ENCODE measurements at places on chromosomes 7 and 10.

- DNase-seq, result no peak
Observed at GRCh38 chr10:21751341-21752310, 217.6 kb downstream of the MLLT10 start.

- no peak for DNase-seq
Observed at GRCh38 chr10:102593074-102593803, 51.0 kb upstream of the TRIM8 start.

DNA sequence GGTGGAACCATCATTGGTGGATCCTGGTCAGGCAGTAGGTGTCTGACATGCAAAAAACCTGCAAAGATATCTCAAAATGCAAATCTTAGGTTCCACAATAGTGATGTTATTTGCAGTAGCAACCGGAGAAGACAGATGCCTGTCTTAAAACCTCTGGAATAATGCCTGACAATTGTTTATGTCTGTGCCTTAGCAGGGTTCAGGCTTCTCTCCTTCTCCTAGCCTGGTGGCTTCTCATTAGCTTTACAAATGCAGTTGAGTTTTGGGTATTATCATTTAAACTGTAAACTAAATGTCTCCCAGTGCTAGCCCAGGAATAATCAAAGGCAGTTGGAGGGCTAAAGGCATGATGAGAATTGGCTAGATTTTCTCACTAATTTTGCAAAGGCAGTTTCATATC, 146.3 kb upstream of the NRG3 start:
- DNase-seq, result no peak

GRCh38 chr7:158943234-158943633, 86.9 kb downstream of the DYNC2I1 start:
- DNase-seq, result no peak

- DNase-seq, result no peak
Observed at GRCh38 chr10:36638462-36639155, 486.8 kb upstream of the ANKRD30A start.

DNA sequence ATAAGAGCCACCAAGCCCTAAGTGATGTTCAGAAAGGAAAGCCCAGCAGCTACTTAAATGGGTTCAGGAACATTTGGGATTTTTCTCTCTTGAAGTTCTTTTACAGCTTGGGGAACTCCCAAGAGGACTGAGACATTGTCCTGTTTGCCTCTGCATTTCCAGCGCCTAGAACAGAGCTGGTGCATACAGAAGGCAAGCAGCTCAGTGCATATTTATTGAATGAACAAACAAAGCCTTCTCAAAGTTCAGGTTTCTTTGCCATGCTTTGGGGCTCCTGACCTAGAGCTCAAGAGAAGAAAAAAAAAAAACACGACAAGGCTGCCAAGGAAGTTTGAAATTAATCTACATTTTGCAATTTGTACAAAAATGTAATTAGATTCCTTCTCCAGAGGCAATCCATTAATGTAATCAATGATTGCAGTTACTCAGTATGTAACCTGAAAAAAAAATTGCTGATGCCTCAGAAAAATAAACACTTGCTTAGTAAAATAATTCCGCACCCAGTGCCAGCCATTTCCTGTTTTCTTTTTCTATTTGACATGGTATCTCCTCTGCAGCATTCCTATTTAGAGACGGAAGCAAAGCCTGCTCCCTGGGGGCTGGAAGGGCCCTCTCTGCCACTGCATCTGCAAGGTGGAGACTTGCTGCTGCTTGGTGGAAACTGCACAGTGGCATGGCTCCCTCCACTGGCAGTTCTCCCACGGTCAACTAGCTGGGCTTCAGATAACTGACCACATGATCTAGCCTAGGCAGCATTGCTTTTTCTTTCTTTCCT, 157.3 kb downstream of the TMEM178B start:
- no peak for DNase-seq

DNA sequence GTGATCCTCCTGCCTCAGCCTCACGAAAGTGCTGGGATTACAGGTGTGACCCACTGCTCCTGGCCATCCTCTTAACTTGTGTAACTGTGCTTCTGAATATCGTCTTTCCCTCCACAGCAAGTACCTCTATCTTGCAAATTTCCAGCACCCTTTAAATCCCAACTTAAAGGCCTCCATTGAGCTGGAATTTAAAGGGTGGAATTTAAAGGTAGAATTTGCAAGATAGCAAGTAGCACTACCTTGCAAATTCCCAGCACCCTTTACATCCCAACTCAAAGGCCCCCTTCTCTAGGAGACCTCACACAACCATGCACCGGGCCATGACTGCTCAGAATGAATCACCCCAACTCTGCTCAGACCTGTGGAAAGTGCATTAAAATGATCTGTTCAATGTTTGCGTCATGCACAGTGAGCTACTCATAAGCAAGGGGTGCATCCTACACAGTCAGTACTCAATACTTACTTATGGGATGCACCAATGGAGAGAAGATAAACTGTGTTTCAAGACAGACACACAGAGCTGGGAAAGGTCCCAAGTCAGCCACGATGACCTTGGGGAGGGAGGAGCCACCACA, 17.8 kb upstream of the SDK1 start:
- DNase-seq, result no peak

DNA sequence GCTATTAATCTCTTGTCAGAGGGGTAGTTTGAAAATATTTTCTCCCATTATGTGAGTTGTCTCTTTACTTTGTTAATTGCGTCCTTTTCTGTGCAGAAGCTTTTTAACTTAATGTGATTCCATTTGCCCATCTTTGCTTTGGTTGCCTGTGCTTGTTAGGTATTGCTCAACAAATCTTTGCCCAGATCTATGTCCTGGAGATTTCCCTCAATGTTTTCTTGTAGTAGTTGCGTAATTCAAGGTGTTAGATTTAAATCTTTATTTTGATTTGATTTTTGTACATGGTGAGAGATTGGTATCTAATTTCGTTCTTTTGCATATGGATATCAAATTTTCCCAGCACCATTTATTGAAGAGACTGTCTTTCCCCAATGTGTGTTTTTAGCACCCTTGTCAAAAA, 567.2 kb downstream of the DNAJB9 start:
- no peak for DNase-seq

DNA sequence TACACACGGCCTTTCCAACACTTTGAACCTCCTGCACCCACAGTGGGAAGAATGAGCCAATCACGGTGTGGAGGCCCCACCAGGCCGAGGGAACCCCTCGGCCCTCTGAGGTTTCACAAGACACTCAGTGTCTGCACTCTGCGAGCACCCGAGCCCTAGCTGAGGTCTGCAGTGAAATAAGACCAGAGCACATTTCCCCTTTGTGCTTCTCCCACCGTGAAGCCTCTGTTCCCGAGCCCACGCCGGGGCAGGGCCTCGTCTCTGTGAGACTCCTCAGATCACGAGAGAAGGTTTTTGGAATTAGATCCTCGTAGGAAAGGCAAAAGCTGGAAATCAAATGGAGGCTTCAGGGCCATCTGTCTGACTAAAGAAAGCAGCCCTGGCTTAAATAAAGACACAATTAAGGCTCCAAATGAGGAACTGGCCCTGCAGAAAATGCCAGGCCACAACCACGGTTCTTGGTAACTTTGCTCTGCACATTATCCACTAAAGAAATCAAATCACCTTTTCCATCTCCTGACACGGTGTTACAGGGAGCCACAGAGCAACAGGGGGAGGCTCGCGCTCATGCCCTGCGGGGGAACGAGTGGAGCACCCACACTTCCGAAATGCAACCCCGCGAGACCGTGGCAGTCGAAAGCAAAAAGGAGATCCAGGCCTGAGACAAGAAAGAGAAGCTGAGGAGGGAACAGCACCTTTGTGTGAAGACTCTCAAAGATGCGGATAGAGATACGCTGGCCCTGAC, 43.7 kb downstream of the FAM53B start:
- DNase-seq, result no peak

GRCh38 chr10:93180482-93180931, 106.8 kb downstream of the CYP26A1 start:
- DNase-seq, result no peak

DNA sequence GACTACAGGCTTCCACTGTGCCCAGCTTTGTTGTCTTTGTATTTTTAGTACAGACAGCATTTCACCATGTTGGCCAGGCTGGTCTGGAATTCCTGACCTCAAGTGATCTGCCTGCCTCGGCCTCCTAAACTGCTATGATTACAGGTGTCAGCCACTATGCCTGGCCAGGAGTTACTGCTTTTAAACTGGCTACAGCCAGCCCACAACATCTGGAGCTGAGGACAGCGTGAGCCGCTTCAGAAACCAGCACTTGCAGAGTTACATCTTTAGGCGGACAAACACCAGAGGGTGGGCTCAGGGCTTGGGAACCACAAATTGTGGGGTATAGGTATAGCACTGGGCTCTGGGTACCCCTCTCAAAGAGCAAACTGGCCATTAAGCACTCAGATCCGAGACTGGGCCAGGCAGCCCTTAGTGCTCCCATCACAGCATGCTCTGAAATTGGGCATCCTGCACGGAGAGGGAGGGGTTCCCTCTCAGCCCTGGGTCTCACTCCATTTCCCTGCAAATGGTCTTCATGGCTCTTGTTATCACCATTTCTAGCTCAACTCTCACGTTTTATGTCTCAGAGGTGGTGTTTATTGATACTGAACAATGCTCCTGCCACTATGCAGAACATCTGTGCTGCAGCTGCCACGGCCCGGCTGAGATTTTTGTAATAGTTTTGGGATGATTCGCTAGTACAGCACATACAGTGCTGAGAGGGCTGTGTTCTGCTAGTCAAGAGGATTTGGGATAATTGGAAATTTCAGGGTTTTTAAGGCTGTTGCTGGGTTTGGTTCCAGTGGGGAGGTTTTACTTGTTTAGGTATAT, 146.4 kb upstream of the LYZL2 start:
- DNase-seq, result no peak

DNA sequence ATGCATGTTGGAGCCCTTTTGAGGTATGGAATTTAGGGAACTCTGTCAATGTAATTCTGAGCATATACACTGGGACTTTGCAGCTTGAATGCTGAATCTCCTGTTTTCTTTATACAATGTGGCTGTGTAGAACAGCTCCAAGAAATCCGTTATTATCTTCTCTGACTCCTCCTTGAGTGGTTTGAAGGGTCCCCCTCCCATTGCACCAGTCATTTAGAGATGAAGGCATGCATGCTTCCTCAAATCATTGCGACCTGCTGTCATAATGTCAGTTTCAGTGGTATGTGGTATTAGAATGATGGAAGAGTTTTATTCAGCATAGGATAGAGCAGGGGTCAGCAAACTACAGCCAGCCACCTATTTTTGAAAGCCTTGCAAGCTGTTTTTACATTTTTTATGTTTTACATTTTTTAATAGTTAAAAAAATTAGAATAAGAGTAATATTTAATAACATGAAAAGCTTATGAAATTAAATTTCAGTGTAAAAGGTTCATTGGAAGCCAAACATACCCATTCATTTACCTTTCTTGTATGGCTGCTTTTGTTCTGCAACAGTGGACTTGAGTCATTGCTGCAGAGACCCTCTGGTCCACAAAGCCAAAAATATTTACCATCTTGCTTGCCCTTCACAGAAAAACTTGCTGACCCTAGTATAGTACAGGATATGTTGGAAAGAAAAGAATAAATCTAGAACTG, 8.1 kb downstream of the STK17A start:
- DNase-seq, result no peak

DNA sequence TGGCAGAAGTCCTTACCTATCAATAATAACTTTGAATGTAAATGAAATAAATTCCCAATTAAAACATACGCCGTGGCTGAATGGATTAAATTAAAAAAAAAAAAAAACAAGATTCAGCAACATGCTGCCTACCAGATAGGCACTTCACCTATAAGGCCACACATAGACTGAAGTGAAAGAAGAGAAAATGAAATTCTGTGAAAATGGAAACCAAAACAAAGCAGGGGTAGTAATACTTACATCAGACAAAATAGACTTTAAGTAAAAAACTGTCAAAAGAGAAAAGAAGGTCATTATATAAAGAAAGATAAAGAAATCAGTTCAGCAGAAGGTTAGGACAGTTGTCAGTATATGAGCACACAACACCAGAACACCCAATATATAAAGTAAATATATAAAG, 55.3 kb downstream of the TCAF1 start:
- no peak for DNase-seq

DNA sequence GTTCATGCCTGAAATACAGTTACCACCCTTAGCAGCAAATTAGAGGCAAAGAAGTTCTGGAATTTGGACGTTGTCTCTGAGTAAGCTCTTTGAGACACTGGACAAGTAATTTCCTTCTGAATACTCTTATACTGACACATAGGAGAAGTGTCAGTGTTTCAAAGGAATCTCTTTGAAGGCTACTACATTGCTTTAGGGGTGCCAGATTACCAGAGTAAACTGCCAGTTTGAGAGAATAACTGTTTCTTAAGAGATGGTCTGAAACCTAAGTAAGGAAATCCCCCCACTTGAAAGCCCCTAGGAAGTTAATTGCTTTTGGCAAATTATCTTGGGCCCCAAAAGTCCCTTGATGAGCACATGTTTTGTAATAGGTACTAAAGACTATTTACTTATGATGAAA, 3.4 kb downstream of the FAS start:
- DNase-seq, result no peak

DNA sequence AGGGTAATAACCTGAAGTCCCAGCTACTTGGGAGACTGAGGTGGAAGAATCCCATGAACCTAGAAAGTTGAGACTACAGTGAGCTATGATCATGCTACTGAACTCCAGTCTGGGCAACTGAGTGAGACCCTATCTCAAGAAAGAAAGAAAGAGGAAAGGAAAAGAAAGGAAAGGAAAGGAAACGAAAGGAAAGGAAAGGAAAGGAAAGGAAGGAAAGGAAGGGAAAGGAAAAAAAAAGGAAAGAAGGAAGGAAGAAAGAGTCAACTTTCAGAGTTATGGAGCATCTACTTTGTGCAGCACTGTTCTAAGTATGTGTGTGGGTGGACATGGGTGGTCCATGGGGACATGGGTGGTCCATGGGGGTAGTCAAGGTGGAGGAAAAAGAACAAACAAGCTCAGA, 24.1 kb upstream of the R3HCC1L start:
- DNase-seq, result no peak

- DNase-seq, result no peak
Observed at GRCh38 chr10:79292891-79293746, 54.1 kb upstream of the PPIF start.

DNA sequence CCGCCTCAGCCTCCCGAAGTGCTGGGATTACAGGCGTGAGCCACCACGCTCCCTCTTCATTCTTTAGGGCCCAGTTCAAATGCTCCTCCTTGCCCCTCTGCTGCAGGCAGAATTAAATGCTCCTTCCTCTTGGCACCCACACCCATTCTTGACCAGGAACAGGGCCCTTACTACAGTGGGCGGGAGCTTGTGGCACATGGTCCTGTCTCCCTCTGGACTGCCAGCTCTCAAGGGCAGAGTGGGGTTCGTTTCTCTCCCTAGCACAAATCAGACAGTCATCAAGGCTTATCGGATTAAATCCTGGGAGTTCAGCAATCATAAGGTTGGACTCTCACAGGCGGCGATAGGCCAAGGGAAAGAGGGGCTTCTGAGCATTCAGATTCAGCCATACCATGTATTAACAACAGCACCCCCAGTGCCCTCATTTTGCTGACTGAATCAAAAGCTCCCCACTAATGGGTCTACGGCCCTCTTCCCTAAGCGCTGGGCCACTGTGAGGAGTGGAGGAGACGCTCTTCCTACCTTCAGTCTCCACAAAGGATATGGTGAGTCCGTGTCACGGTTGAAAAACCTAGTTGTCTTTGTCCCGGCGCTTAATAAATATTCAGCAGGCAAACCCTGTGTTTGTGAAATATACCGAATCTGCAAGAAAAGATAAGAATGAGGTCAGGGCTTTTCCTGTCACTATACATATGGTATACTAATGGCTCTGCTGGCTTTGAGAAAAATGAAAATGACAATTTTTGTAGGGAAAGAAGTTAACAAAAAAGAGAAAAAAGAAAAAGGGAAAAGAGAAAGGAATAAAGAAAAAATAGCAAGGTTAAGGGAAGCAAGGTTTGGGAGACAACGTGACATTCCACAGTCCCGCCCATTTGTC, 107.4 kb downstream of the CLEC2L start:
- DNase-seq, result no peak
